Activated CD4-positive, alpha-beta T cell treated with anti-CD3 and anti-CD28 coated beads for 48 hours (primary cell): ENCODE measurements at places on chromosomes 16 and 17.
A peak's percentile ranks its signal among the peaks of the same experiment; 100 is the strongest.

DNA sequence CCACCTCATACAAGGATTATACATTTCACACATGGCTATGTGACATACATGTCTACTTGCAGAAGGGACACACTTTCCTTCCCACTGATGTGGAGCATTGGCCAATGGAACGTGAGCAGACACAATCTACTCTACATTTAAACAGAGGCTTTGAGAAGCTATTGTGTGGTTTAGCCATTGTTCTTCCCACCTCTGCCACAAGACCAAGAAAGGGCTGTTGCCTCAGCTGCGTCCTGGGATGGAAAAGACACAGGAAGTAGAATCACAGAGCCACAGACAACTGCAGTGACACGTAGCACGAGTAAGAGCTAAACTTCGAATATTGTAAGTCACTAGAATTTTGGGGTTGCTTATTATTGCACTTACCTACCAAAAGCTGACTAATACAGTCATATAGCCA lies 33.3 kb downstream of the PRKCB start:
- peak; percentile 47 for DNase-seq

DNA sequence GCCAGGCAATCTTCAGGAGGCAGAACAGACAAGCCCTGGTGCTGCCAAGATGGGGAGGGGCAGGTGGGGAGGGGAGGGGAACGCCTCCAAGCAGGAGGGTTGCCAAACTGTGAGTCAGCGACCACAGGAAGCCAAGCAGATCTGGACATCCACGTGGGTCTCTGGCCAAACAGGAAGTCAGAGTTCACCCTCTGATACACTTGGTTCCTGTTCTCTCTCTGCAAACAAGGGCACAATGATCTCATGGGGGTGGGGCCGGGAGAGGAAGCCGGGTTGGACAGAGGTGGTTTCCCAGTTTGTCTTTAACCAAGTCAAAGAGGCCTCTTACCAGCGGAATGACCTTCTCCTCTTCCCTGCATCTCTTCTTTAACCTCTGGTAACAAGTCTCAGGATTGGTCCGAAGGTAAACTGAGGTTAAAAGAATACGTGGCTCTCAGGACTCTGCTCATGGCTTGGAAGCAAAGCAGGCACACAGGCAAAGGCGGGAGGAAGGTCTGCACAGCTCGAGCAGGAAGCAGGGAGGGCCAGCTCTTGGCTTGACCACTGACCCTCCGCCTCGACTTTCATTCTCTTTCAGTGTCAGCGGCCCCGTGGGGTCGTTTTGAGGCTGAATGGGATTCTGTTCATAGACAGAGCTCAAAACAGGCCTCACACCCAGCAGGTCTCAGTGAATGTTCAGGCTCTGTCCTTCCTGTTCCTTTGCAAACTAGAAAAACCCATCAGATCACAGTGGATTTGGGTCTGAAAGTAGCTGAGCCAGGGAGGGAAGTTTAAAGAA lies 32.9 kb downstream of the TK2 start:
- peak; percentile 84 for DNase-seq

- no peak for DNase-seq
Measured at GRCh38 chr17:32335046-32335445, 6.9 kb downstream of the C17orf75 start.

GRCh38 chr17:80969030-80969673 lies 22.5 kb upstream of the CHMP6 start:
- no peak for DNase-seq

DNA sequence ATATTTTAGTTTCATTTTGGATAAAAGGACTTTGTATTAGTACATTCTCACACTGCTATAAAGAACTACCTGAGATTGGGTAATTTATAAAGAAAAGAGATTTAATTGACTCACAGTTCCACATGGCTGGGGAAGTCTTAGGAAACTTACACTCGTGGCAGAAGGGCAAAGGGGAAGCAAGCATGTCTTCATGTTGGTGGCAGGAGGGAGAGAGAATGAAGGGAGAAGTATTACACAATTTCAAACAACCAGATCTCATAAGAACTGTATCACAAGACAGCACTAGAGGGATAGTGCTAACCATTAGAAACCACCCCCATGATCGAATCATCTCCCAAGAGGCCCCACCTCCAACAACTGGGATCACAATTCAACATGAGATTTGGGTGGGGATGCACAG lies 142.9 kb downstream of the USP31 start:
- no peak for DNase-seq

- DNase-seq = no peak
Measured at GRCh38 chr16:31507617-31507928, 618 bp downstream of the RUSF1 start.

- no peak for DNase-seq
Measured at GRCh38 chr16:80369138-80369958, 171.4 kb upstream of the DYNLRB2 start.

- DNase-seq = no peak
Measured at GRCh38 chr16:70364399-70364798, 17.7 kb downstream of the DDX19A start.

DNA sequence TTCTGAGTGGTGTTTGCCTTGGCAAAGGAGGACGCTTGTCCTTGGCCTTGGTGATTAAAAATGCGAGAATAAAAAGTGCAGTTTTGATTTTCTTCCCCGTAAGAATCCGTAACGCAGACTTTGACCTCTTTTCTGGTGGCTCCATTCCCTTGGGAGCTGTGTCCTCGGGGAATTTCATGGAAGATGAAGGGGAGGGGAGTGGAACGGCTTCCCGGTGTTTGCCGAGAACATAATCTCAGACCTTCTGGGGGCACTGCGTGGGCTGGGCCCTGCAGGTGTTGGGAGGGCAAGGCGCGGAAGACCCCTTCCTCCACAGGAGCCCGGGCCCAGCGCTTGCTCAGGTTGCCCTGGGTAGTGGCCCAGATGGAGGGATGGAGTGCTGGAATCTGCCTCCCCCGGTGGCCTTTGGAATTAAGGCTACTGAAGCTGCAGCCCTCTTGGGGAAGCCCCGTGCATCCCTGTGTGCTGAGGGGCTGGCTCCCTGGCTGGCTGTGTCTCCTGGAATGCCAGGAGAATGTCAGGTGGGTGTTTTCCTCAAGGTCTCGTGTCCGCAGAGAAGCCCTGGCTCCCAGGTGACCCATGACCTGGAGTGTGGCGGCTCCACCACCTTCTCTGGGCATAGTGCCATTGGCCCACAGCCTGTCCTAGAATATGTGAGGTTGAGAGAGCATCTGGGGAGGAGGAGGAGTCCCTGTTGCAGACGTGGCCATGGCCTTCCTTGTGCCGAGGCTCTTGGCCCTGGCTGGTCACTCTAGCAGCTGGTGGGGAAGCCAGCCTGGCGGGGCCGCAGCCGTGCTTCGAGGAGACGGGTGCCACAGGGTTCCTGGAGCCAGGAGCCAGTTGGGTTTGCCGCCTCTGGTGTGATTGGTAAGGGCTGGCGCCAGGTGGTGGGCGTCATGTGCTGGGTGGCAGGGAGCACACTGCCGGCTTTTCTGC lies 3.1 kb downstream of the BAIAP2 start:
- no peak for DNase-seq

DNA sequence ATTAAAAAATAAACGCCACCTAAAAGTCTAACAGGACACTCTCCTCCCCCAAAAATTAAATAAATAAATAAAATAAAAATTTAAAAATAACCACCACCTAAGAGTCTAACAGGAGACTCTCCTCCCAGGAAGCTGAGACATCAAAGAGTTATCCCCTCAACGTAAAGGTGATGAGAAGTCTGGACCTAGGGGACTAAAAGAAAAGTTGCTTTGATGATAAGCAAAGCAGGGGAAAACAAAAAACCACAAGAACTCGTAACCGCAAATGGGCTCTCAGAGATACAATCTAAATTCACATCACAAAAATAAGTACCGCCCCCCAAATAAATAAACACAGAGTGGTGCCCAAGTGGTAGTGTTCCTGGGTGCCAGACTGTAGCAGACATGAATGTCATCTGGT lies 412.2 kb downstream of the ZFHX3 start:
- DNase-seq = no peak
